ENCODE measurements at places on chromosomes 5 and 9. TPM values are rescaled to one million over a fixed set of nuclear protein-coding genes. Genes with fewer than 3 reads are reported as not detected.

Gene ADGRV1
- 676 TPM for polyA plus RNA-seq

Gene SAP30L
- polyA plus RNA-seq = 65.1 TPM

Gene MARCOL
- polyA plus RNA-seq = not detected

Gene NIPSNAP3A
- polyA plus RNA-seq = 34.1 TPM

Gene SGCD
- 6.6 TPM for polyA plus RNA-seq

Gene HNRNPA0
- 19.1 TPM for polyA plus RNA-seq

Gene GFI1B
- polyA plus RNA-seq = 0.03 TPM

Gene RXFP3
- not detected for polyA plus RNA-seq

Gene FAXDC2
- polyA plus RNA-seq = 38.5 TPM

Gene SPATA6L
- 0.95 TPM for polyA plus RNA-seq

Gene SLC34A1
- not detected for polyA plus RNA-seq

Gene GRM6
- polyA plus RNA-seq = not detected

Gene UBE2QL1
- 0.71 TPM for polyA plus RNA-seq

Gene IFNA14
- polyA plus RNA-seq = not detected

Gene PCDHB7
- 0.32 TPM for polyA plus RNA-seq

Gene PCDHA9
- not detected for polyA plus RNA-seq

Gene WNT8A
- not detected for polyA plus RNA-seq

Gene PCDHGB1
- 0.20 TPM for polyA plus RNA-seq

Gene NTNG2
- 6.0 TPM for polyA plus RNA-seq
